ENCODE measurements at places on chromosomes 12 and 14.

DNA sequence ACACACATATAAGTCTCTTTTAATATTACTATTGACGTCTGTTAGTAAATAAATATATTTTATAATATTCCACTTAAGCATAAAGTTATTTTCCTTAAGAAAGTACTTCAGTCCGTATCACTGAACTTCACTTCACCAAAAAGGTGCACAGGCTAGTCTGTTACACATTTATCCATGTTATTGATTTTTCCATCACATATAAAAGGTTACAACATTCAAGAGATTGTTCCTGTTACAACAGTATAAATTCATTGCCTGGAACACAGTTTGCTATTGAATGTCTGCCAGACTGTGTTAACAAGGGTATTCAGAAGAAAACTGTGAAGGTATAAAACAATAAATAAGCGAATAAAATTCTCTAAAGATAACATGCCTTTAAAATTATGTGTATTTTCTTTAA is 175.9 kb downstream of the NTS start:
- DNase-seq = no peak

GRCh38 chr12:88057994-88058718 is 29.0 kb upstream of the C12orf50 start:
- no peak for DNase-seq

- no peak for DNase-seq
Observed at GRCh38 chr12:40792792-40793386, 100.7 kb downstream of the CNTN1 start.

DNA sequence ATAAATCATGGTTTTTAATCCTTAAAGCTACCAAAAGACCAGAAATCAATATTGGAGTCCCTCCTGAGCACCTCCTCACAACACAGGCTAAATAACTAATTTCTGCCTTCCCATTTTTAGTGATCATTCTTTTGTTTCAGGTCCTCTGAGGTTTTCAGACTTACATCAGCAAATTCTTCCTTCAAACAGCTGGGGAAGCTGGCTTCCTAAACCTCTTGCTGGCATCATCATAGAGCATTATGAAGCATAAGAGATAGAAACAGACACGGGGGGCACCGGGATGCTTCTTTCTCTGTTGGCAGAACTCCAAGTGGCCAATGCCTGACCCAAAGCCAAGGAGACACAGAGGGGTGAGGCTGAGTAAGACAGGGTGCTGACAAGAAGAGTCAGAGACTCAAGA is 47.9 kb upstream of the DBX2 start:
- no peak for DNase-seq

DNA sequence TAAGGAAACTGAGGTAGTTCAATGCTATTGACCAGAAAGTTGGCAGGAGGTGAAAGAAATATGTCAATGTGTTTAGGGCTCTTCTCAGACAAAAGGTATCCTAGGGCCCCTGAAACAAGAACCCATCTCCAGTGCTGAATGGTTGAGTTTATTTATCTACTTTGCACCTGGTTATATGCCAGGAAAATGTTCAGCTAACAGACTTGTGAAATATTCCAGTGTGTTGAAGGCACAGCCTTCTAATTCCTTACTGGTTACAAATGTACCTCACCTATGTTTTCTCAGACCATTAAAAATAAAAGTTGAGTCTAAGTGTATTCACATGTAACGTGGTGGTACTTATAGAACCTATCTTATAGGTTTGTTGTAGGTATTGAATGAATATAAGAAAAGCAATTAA is 511.7 kb upstream of the SEL1L start:
- DNase-seq = peak; percentile 8

DNA sequence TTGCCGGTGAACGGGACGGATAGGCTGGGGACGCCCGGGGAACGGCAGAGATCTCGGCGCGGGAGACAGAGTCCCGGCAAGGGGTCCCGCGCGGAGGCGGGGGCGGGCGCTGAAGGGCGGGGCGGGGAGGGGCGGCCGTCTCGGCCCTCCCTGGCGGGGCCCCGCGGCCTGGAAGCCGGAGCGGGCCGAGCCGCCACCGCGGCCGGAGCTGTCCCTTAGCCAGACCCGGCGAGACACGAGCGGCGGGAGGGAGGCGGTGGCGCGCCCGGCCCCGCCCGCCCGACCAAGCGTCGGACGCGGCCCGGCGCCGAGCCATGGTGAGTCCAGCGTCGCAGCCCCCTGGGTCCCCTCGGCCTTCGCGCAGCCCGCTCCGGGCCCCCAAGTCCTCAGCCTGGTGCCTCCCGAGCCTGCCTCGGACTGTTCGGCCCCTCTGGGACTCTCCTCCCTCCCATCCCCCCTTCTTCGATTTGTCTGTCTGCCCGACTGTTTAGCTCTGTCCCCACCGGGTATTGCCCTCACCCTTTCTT is at the start of gene ARHGEF40:
ARHGEF40 (plus strand) TSS at position 222 of the 527 bp plus-strand sequence; CDS start at position 315, 93 bp downstream.
- DNase-seq = peak; percentile 71

DNA sequence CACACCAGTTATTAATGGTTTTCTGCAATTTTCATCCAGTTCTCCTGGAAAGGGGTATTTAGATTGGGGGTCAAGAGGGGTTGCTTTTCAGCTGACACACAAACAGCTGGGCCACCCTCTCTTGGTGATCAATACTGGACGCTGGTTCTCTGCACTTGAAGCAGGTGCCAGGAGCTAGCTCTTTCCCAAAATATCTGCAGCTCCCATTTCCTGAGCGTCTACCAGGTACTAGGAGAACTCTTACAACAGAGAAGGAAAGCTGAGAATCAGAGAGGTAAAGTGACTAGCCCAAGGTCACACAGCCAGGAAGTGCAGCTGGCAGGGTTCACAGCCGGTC is 1.2 kb downstream of the TESC start:
- DNase-seq = no peak

DNA sequence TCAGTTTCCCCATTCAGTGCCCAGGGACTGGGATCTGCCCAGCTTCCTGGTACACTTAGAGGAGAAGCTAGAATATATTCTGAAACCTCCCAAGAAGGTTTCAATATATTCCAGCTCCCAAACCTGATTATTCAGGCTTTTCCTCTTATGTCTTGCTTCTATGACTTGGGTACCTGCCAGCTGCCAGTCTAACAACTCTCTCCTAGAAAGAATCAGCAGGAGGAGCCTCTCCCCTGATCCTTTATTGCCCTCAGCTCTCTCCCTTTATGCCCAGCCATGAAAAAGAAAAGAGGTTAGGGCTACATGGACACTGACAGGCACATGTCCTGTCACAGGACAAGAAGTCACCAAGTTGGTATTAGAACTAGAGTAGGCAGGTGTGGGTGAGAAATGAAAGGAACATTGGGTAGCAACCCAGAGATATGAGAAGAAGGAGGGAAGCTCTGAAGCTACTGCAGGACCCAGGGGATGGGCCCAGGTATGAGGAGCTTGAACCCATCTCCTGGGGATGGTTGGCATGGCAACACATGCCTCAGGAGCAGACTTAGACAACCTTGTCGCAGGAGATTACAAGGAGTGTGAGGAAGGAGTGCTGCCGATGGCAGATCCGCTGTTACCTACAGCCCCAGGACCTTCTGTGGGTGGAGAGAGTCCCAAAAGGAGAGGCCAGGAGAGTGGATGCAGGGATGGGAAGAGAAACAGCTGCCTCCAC is 2.0 kb upstream of the CACNB3 start:
- DNase-seq = no peak

GRCh38 chr12:1474574-1475153 is 119.7 kb downstream of the FBXL14 start:
- no peak for DNase-seq

- DNase-seq = no peak
Observed at GRCh38 chr12:67410246-67410645, 141.1 kb downstream of the CAND1 start.

GRCh38 chr14:67513631-67514108 is 19.4 kb upstream of the PLEKHH1 start:
- no peak for DNase-seq

- DNase-seq = peak; percentile 83
Observed at GRCh38 chr12:120290609-120291305, 946 bp downstream of the RNU4-2 start.

GRCh38 chr12:69026336-69026735 is 93.4 kb upstream of the CPM start:
- no peak for DNase-seq

DNA sequence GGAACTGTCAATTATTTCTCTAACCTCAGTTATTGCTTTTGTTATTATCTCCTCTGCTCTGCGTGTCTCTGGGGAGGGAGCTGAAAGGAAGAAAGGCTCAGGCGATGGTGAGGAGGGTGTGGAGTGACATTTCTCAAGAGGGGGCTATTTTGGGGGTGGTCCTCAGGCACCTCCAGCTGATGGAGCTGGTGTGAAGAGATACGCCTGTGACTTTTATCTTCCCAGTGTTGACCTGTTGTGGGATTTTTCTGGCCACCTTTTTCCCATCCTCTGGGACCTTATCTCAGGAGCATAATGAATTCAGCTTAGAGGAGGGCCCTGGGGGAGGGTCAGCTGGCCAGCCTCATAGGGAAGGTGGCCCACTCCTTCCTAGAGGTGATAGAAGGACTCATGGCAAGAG is 26.4 kb downstream of the KCNA5 start:
- no peak for DNase-seq

DNA sequence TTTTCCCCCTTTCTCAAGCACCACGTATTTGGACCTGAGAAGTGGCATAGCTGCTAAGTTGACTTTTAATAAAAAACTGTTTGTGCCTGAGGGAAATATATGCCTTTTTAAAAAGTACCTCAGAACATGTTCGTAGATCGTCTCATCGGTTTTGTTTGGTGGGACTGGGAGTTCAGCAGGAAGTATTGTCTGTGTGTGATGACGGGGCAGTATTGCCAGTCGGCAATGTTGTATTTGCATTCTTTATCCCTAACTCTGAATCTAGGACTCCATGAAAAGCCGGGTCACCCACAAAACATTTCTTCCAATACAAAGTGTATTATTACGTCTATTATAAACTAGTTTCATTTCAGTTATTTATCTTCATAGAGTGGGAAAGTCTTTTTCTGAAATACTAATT is 19.7 kb upstream of the FGD4 start:
- no peak for DNase-seq

DNA sequence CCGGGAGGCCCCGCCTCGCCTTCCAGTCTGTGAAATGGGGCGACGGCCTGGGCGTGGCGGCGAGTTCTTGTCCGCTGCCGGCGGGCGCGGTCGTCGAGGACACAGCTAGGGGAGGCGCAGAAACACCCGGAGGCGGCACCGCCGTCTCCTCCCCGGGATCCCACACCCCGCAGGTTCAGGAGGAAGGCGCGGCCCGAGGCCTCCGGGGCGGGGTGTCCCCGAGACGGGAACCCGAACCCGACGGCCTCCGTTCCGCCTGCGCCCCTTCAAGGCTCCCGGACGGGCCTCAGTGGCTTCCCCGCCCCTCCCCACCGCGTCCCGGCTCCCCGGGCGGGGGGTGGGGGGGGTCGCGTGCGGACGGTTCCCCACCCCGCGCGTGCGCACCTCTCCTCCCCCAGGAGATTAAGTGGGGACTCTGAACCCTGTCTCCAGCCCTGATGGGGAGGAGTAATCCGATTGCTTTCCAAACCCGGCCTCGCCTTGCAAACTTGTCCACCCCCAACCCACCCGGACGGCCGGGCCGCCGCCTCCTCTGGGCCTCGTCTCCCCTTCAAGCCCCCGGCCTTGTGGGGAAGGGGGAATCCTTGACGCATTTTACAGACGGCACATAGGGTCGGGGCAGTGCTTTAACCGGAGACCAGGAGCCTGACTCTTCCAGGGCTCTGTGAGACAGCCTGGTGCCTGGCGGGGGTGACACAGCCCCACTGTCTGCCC is 35.3 kb upstream of the ANKRD9 start:
- DNase-seq = peak; percentile 86

DNA sequence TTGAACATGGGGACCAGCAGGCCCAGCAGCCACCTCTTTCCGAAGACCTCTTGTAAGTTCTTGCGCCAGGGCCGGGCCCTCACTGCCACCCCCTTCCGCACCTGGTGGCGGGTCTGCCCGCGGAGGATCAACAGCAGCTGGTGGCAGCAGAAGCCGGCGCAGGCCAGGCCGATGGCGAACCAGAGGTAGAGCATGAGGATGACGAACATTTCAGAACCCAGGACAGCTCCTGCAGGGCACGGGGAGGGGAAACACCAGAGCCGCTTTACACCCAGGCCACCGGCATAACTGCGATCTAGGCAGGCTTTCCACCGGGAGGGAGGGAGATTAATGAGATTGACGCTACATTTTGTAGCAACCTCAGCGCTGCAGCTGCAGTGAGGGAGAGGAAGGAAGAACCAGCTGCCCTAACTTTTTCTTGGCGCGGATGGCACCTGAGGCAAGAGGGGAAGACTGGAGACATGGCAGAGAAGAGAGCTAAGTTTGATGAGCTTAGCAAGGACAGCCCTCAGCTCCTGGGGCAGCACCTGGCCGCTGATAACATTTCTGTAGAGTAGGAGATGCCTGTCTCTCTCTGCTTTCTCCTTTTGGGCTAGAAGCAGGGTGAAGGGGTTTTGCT is 7.8 kb downstream of the ZDHHC22 start:
- DNase-seq = peak; percentile 92

DNA sequence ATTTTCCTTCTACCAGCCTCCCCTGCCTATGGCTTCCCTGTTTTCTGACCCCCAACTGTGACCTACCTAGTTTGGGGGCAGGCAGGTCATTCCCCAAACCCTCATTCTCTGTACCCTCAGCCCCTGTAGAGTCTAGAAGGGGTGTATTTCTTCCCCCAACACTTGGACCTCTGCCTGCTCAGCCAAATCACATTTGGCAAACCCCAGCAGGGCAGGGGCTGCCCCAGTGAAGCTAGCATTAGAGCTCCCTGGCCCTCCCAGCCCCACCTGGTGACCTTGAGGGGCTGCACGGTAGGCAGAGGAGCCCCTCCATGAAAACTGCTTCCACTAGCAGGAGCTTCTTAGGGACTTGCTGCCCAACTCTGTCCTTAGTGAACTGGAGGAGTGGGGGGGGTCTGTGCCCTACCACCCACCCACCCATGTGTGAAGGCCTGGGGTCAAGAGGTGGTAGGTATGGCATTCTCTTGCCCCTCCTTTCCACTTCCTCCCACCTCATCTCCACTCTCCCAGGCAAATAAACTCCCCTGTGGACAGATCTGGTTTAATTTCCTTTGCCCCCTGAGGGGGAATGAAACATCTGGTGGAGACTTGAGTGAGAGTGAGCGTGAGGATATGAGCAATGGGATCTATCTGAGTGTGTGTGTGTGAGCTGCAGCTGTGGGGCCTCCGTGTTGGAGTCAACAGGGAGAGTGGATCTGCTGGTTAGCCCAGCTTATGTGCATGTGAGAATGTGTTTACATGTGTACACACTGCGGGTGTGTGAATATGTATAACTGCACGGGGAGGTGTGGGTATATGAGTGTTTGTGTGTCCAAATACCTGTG is 1.6 kb downstream of the NXPH4 start:
- DNase-seq = no peak

DNA sequence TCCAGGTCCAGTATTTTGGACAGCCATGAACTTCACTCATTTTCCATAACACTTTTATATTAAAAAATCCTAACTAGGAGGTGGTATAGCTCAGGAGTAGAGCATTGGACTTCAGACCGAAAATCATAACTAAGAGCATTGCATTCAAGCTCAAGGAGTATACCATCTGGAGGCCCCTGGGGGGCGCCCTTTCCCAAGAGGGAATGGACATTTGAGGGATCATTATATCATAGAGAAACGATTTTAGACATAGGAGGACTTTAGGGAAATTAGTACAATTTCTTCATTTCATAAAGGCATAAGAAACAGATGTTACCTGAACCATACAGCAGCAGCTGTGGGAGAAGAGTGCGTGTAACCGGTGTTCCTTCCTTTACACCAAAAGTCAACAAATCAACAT is 5.2 kb upstream of the ATG14 start:
- DNase-seq = peak; percentile 64

GRCh38 chr14:64387232-64387781 is 846 bp upstream of the MTHFD1 start:
- no peak for DNase-seq

Data from activated CD4-positive, alpha-beta T cell treated with anti-CD3 and anti-CD28 coated beads, Interleukin-2, amount 10 ng/mL, durations not matched to agents 24 days and 14 days (primary cell).